ENCODE measurements at places on chromosomes 7 and 10. TPM values are rescaled to one million over a fixed set of nuclear protein-coding genes. Genes with fewer than 3 reads are reported as not detected.
A peak's percentile ranks its signal among the peaks of the same experiment; 100 is the strongest.

DNA sequence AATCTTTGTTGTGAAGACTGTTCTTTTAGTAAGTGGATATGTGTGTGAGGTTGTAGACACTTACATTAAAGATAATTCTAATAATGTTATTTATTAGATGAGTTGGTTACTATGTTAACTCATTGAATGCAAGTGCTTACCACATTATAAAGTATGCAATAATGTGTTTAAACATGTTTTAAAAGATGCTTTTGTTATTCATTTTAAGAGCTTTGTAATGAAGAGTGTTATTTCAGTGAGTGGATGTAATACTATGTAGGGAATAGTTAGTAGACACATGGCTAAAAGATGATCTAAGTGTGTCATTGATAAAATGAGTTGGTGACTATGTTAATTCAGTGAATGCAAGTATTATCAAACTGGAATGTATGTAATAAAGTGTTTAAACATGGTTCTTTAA, 70.0 kb upstream of the VOPP1 start:
- no peak overlapping the region for H3K4me3 ChIP-seq
- H3K27ac ChIP-seq: no peak overlapping the region
- no peaks in the 10 kb centered on the region for H3K4me1 ChIP-seq
- H3K36me3 ChIP-seq: no peaks in the 10 kb centered on the region
- H3K27me3 ChIP-seq: no peaks in the 10 kb centered on the region

DNA sequence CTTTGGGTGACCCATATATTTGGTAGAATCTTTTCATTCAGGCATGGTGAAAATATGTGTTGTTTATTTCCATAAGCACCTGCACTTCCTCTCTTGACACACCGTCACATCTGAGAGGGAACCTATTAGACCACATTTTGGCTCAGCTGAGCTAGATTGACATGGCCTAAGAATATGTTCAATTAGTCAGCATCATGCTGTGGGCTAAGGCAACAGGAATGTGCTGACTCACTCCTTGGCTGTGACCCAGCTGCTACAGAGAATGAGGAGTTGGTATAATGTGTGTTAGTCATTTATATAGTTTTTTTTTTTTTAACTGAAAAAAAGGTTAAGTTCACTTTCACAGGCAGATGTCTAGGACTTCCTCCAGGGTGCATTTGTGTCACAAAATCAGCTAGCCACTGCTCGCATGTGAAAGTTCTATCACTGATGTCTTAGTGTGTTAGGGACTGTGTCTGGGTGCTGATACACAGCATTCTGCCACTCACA, 180.6 kb downstream of the SEMA3E start:
- H3K27ac ChIP-seq: no peak overlapping the region
- DNase-seq: peak; percentile 65
- no peaks in the 10 kb centered on the region for H3K36me3 ChIP-seq
- no peak overlapping the region for H3K4me3 ChIP-seq

DNA sequence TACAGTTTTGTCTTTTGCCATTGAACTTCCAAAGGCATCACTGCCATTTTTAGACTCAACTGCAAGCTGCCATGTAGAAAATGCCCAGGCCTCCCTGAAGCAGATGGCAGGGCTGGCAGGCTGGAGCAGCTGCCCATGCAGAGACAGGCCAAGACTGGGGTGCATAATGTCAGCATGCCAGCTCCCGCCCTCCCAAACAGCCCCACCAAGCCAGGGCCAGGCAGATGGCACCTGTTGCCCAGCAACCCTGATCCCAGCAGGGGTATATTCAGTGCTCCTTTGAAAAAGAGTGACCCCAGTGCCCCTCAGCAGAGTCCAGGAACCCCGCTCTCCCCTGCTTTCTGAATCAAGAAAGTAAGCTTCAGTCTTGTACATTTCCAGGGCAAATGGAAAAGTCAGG, 32.6 kb downstream of the VSTM4 start:
- peaks cover 61% of the 10 kb centered on the region for H3K4me1 ChIP-seq
- H3K4me3 ChIP-seq: no peak overlapping the region
- H3K36me3 ChIP-seq: no peaks in the 10 kb centered on the region
- no peak overlapping the region for H3K27ac ChIP-seq

DNA sequence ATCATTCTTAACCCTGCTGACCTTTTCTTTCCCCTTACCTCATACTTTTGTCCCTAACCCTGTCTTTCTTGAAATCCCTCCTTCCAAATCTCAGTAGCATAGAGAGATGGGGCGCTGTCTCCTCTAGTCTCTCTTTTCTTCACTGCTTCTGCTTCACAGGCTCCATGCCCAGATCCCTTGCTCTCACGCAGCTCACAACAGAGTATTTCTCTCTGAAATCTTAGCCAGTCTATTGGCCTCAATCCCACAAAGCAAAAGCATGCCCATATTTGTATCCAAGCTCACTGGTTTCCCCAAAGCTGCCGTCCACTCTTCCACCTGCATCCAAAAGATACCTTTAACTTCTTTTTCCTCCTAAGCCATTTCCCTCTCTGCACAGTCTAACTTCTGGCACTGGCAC, 526.8 kb downstream of the PLXDC2 start:
- H3K4me1 ChIP-seq: no peaks in the 10 kb centered on the region
- no peak for DNase-seq
- no peak overlapping the region for H3K4me3 ChIP-seq
- no peaks in the 10 kb centered on the region for H3K36me3 ChIP-seq

DNA sequence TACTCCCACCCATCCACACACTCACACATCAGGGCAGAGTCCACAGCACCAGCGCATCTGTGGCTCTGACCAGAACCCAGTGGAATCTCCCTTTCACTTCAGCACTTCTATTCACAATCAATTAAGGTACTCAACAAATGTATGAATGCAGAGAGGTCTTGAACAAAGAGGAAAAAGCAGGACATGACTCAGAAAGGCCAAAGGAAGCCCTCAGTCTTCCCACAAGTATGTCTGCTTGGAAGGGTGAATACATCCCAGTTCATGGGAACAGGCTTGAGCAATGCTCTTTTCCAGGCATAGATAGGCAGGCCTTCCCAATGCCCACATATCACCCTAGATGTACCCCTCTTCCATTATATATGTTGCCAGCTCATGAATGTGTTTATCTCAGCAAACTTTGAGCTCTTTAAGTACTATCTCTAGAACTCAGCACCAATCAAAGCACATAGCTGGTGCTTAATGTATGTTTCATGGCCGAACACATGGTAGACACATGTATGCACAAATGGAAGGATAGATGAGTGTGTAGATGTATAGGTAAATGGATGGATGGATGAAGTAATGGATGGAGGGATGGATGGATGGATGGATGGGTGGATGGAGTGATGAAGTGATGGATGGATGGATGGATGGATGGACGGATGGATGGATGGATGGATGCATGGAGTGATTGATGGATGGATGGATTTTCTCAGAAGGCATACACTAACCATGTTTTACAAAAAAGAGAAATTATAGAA, 507.6 kb downstream of the GRID1 start:
- H3K27me3 ChIP-seq: no peaks in the 10 kb centered on the region
- H3K36me3 ChIP-seq: peaks cover 9% of the 10 kb centered on the region
- no peaks in the 10 kb centered on the region for H3K4me1 ChIP-seq
- DNase-seq: no peak
- no peak overlapping the region for H3K4me3 ChIP-seq

DNA sequence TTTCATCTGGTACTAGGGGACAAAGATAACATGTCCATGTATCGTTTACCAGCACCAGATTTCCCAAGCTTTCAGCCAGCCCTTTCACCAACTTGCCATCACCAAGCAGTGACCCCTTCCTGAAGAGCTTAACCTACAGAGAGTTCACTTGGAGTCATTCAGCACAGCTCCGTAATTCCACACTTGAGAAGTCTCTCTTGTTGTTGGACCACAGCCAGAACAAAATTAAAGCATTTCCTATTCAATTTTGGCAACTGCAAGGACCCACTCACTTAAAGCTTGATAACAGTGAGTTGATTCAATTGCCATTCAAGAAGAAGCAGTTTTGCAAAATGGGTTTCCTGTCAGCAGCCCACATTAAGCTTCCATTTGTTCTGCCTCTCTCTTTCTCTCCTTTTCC, 88.5 kb upstream of the LRRTM3 start:
- H3K27ac ChIP-seq: no peak overlapping the region
- no peaks in the 10 kb centered on the region for H3K36me3 ChIP-seq
- H3K4me3 ChIP-seq: no peak overlapping the region
- H3K4me1 ChIP-seq: no peaks in the 10 kb centered on the region
- no peak for DNase-seq

- no peak overlapping the region for H3K4me3 ChIP-seq
- no peaks in the 10 kb centered on the region for H3K36me3 ChIP-seq
- DNase-seq: no peak
- no peaks in the 10 kb centered on the region for H3K4me1 ChIP-seq
These were observed 184.5 kb upstream of the SHH start for GRCh38 chr7:155996718-155997280.

DNA sequence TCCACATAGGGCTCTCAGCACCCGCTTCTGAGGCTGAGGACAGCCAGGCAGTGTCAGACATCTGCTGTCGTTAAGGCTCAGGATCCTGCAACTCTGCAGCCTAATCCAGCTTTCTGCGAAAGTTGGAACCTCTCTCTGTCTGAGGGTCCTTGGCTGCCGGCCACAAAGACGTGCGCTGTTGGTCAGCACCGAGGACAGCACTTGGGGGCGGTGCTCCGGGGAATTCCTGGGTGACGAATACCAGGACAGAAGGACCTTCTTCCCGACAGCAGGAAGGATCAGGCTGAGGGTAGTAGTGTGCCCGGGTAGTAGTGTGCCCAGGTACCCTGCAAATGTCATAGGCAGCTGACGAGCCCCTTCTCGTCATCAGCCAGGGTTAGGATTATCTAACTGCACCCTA, 16.0 kb upstream of the RASGEF1A start:
- no peaks in the 10 kb centered on the region for H3K36me3 ChIP-seq
- peaks cover 55% of the 10 kb centered on the region for H3K27me3 ChIP-seq
- peaks cover 4% of the 10 kb centered on the region for H3K4me1 ChIP-seq
- no peak overlapping the region for H3K27ac ChIP-seq
- no peak overlapping the region for H3K4me3 ChIP-seq

DNA sequence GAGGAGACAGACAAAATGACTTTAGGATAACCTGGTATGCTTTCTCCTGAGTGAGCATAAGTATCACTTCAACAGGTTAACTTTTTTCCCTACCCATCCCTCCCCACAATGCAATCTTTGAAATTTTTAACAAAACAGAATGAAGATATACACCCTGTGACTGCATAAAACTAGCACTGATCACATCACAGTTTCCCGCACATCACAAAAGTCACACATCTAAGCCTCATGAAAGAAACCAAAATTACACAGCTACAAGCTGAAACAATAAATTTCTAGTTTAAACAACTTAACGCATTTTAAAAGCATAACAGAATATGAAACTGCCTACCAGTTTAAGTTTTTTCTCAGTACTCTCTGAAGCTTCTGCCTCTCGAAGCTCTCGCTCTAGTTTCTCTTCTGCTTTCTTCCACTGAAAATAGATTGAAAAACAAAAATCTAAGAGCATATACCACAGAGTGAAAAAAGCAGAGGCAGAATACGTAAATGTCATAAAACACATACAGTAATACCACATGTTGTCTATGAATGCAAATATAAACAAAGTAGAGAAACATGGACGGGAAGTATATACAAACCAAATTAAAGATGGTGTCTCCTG, 18.1 kb downstream of the NOC3L start:
- no peaks in the 10 kb centered on the region for H3K4me1 ChIP-seq
- no peaks in the 10 kb centered on the region for H3K36me3 ChIP-seq
- DNase-seq: no peak
- no peak overlapping the region for H3K27ac ChIP-seq

Gene TYW1B
- 5.3 TPM for total RNA-seq

Gene KLF6
- total RNA-seq: 226 TPM

Gene NFE2L3
- 2.7 TPM for total RNA-seq

Gene SHLD2
- total RNA-seq: 26.7 TPM

Gene LLCFC1
- total RNA-seq: not detected

Gene LIPF
- not detected for total RNA-seq

Gene NMT2
- total RNA-seq: 24.7 TPM
